Right atrium auricular region (tissue), 2 donors: ENCODE measurements at places on chromosomes 3 and 15. TPM values are rescaled to one million over a fixed set of nuclear protein-coding genes. Genes with fewer than 3 reads are reported as not detected.

GRCh38 chr3:16506884-16507577 lies 6.5 kb downstream of the RFTN1 start:
- H3K36me3 ChIP-seq, result no peaks in the 10 kb centered on the region
- H3K4me3 ChIP-seq, result no peak overlapping the region
- H3K27me3 ChIP-seq, result no peaks in the 10 kb centered on the region
- no peak for DNase-seq

The SLCO3A1 gene
- total RNA-seq, result 27.3 TPM

GRCh38 chr15:76863693-76864092 lies 41.4 kb downstream of the SCAPER start:
- no peaks in the 10 kb centered on the region for H3K27me3 ChIP-seq
- H3K4me1 ChIP-seq, result peaks cover 23% of the 10 kb centered on the region
- DNase-seq, result no peak
- H3K36me3 ChIP-seq, result no peaks in the 10 kb centered on the region
- H3K4me3 ChIP-seq, result no peak overlapping the region

- no peak overlapping the region for H3K4me3 ChIP-seq
- no peaks in the 10 kb centered on the region for H3K27me3 ChIP-seq
- no peaks in the 10 kb centered on the region for H3K36me3 ChIP-seq
Measured at GRCh38 chr15:70313099-70314017, 215.6 kb upstream of the TLE3 start.

- DNase-seq, result peak; percentile 68
- H3K27me3 ChIP-seq, result no peaks in the 10 kb centered on the region
- H3K36me3 ChIP-seq, result no peaks in the 10 kb centered on the region
- H3K4me1 ChIP-seq, result peaks cover 23% of the 10 kb centered on the region
- H3K27ac ChIP-seq, result peak overlapping the region; percentile 80
Measured at GRCh38 chr3:69200384-69201068, 78.1 kb upstream of the LMOD3 start.

The DCUN1D1 gene
- 14.2 TPM for total RNA-seq

GRCh38 chr3:20657560-20657959 lies 471.6 kb upstream of the SGO1 start:
- DNase-seq, result no peak
- no peaks in the 10 kb centered on the region for H3K36me3 ChIP-seq

DNA sequence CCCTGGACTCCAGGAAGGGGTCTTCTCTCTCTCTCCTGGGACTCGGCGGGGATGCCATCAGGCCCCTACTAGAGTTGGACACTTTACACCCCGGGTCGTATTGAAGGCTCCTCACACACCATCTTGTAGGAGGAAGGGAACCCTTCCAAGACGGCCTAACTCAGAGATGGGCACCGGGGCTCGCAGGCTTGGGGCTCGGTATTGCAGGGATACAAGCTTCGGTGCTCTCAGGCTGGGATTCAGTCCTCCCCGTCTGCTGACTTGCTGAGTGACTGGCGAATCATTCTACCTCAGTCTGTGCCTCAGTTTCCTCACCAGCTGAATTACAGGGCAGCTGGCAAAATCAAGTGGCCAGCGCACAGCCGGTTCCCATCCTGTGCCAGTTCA lies 419 bp upstream of the CALML4 start:
- no peaks in the 10 kb centered on the region for H3K4me1 ChIP-seq
- peak overlapping the region; percentile 8 for H3K4me3 ChIP-seq
- H3K27ac ChIP-seq, result no peak overlapping the region
- H3K36me3 ChIP-seq, result no peaks in the 10 kb centered on the region
- no peak for DNase-seq

The KCNMB2 gene
- total RNA-seq, result 18.2 TPM

DNA sequence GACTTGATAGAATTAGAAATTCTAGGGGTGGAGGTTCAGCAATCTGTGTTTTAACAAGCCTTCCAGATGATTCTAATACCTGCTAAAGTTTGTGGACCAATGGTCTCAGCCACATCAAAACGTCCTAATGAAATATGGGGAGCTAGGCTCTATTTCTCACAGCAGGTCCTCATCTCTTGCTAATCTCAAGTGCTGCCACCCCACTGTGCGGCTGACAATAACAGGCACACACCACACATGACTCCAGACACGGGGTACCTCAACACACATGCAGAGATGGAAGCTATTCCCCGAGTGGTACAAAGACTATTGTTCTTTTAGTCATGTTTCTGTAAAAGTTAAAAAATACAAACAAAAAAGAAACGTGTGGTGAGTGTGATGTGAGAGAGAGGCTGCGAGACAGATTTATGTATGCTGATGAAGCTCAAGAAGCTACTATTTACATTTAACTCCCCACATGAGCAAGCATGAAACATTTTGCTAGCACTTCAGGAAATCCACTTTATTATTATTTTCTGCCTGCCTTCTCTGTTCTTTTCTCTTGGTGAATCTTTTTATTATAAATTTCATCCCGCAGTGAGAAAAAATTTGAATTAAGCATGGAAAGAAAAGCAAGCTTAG lies 405.6 kb downstream of the MAGI1 start:
- H3K4me3 ChIP-seq, result no peak overlapping the region
- no peak for DNase-seq
- H3K4me1 ChIP-seq, result peaks cover 8% of the 10 kb centered on the region
- no peak overlapping the region for H3K27ac ChIP-seq
- H3K27me3 ChIP-seq, result no peaks in the 10 kb centered on the region

The ENTPD3 gene
- total RNA-seq, result 0.12 TPM

- peaks cover 5% of the 10 kb centered on the region for H3K4me1 ChIP-seq
- no peak overlapping the region for H3K27ac ChIP-seq
- H3K27me3 ChIP-seq, result no peaks in the 10 kb centered on the region
- no peak overlapping the region for H3K4me3 ChIP-seq
- peak; percentile 68 for DNase-seq
Measured at GRCh38 chr3:10263646-10264363, 15.5 kb downstream of the TATDN2 start.

- H3K36me3 ChIP-seq, result no peaks in the 10 kb centered on the region
- H3K27me3 ChIP-seq, result no peaks in the 10 kb centered on the region
- H3K4me3 ChIP-seq, result no peak overlapping the region
Measured at GRCh38 chr15:58562135-58562534, 130.3 kb downstream of the LIPC start.

DNA sequence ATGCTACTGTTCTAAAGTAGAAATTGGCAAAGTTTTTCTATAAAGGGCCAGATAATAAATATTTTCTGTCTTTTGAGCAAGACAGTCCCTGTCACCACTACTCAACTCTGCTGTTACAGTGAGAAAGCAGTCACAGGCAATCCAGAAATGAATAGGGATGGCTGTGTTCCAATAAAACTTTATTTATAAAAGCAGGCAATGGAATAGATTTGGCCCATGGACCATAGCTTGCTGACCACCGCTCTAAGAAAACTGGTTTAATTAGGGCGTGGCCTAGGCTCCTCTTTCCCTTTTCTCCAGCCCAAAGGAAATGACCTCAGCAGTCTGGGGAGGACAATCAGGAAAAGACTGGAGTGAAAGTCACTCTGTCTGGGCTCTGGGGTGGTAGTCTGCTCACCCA lies 183.8 kb downstream of the MEGF11 start:
- H3K27me3 ChIP-seq, result no peaks in the 10 kb centered on the region
- no peak overlapping the region for H3K27ac ChIP-seq
- H3K4me3 ChIP-seq, result no peak overlapping the region
- H3K4me1 ChIP-seq, result no peaks in the 10 kb centered on the region
- DNase-seq, result no peak
- H3K36me3 ChIP-seq, result no peaks in the 10 kb centered on the region

GRCh38 chr15:80061582-80061981 lies 2.1 kb downstream of the ZFAND6 start:
- no peaks in the 10 kb centered on the region for H3K36me3 ChIP-seq
- H3K27ac ChIP-seq, result no peak overlapping the region
- peaks cover 19% of the 10 kb centered on the region for H3K4me1 ChIP-seq
- H3K27me3 ChIP-seq, result no peaks in the 10 kb centered on the region

DNA sequence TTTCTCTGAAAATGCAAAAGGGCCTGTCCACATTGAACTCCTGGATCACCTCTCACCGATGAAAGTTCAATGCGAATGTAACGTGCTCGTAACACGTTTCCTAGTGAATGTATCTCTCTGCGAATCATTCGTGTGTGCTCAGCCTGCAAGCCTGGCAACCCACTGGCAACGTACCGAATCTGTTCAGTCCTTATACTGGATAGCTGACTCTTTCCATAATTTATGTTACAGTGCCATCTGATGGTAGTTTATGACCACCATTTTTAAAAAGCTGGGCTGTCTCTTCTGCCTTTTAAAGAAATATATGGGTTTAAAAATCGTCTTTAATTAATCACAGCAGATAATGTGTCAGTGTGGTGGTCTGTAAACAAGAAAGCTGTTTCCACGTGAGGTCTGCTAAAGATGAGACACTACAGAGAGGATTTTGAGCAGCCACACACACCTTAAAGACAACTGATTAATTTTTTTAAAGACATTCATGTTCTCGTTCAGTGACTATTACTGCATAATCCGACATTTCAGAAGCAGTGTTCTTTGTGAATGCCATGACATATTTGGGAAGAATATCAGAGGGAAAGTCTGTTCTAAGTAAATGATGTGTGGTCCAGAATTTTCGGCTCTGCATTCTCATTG lies 69.4 kb upstream of the FOXP1 start:
- DNase-seq, result peak; percentile 61
- H3K36me3 ChIP-seq, result no peaks in the 10 kb centered on the region
- no peaks in the 10 kb centered on the region for H3K27me3 ChIP-seq
- peaks cover 5% of the 10 kb centered on the region for H3K4me1 ChIP-seq
- no peak overlapping the region for H3K27ac ChIP-seq

The TNFAIP8L3 gene
- 1.2 TPM for total RNA-seq

- no peaks in the 10 kb centered on the region for H3K4me1 ChIP-seq
- H3K27me3 ChIP-seq, result no peaks in the 10 kb centered on the region
- H3K4me3 ChIP-seq, result no peak overlapping the region
- no peak for DNase-seq
Measured at GRCh38 chr3:24562895-24563294, 68.2 kb upstream of the THRB start.

The POLQ gene
- total RNA-seq, result 0.28 TPM

GRCh38 chr15:60237446-60237845 lies 160.3 kb downstream of the ANXA2 start:
- no peaks in the 10 kb centered on the region for H3K27me3 ChIP-seq
- H3K4me3 ChIP-seq, result no peak overlapping the region
- H3K4me1 ChIP-seq, result no peaks in the 10 kb centered on the region
- H3K36me3 ChIP-seq, result no peaks in the 10 kb centered on the region
- no peak overlapping the region for H3K27ac ChIP-seq

- no peak overlapping the region for H3K4me3 ChIP-seq
- no peak overlapping the region for H3K27ac ChIP-seq
- H3K36me3 ChIP-seq, result no peaks in the 10 kb centered on the region
- H3K27me3 ChIP-seq, result no peaks in the 10 kb centered on the region
Measured at GRCh38 chr3:46112984-46113383, 85.7 kb upstream of the XCR1 start.

- no peaks in the 10 kb centered on the region for H3K36me3 ChIP-seq
- no peaks in the 10 kb centered on the region for H3K4me1 ChIP-seq
- H3K27me3 ChIP-seq, result no peaks in the 10 kb centered on the region
- no peak overlapping the region for H3K4me3 ChIP-seq
- DNase-seq, result no peak
- no peak overlapping the region for H3K27ac ChIP-seq
Measured at GRCh38 chr15:96158938-96159337, 171.6 kb upstream of the NR2F2 start.

GRCh38 chr3:160676547-160677303 lies at the start of gene ARL14:
Gene ARL14, plus strand, starts transcription at chr3:160677160. Its CDS starts 187 bp downstream, at chr3:160677347.
- H3K4me3 ChIP-seq, result no peak within 1 kb of the TSS
- H3K4me1 ChIP-seq, result no peaks in the 10 kb centered on the region
- no peak for DNase-seq
- no peaks in the 10 kb centered on the region for H3K36me3 ChIP-seq
- H3K27ac ChIP-seq, result no peak within 1 kb of the TSS
- no peaks in the 10 kb centered on the region for H3K27me3 ChIP-seq

GRCh38 chr15:49864251-49864650 lies 243.4 kb downstream of the DTWD1 start:
- H3K27ac ChIP-seq, result peak overlapping the region; percentile 43
- no peaks in the 10 kb centered on the region for H3K36me3 ChIP-seq
- H3K27me3 ChIP-seq, result no peaks in the 10 kb centered on the region
- H3K4me3 ChIP-seq, result no peak overlapping the region

- H3K36me3 ChIP-seq, result no peaks in the 10 kb centered on the region
- H3K27me3 ChIP-seq, result no peaks in the 10 kb centered on the region
- no peak overlapping the region for H3K4me3 ChIP-seq
- no peak overlapping the region for H3K27ac ChIP-seq
- DNase-seq, result no peak
- H3K4me1 ChIP-seq, result no peaks in the 10 kb centered on the region
Measured at GRCh38 chr15:55740359-55740878, 2.5 kb downstream of the PRTG start.

DNA sequence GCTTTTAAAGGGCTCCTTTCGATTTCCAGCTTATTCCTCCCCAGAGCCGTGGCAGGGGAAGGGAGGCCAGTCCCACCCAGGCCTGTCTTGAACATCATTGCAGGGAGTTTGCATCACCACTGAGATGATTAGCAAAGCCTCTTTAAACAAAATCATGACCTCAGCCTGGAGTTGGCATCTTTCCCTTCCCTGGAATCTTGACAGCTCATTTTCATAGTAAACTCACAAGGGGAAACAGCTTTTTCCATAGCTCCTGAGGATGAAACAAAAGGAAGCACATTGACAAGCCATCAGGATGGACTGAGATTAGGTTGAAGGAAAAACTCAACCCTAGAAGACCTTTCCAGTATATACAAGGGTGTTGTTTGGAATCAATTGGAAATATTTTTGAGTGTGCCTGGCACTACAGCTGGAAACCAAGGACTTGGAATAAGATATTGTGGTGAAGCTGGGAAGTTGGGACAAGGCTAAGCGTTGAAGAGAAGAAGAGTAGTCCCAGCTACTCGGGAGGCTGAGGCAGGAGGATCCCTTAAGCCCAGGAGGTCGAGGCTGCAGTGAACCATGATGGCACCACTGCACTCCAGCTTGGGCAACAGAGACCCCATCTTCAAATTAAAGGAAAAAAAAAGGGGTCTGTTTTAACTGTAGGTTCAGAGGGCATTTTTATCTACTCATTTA lies 3.1 kb upstream of the LARP6 start:
- peaks cover 51% of the 10 kb centered on the region for H3K4me1 ChIP-seq
- H3K4me3 ChIP-seq, result no peak overlapping the region
- peak; percentile 95 for DNase-seq
- peak overlapping the region; percentile 78 for H3K27ac ChIP-seq

DNA sequence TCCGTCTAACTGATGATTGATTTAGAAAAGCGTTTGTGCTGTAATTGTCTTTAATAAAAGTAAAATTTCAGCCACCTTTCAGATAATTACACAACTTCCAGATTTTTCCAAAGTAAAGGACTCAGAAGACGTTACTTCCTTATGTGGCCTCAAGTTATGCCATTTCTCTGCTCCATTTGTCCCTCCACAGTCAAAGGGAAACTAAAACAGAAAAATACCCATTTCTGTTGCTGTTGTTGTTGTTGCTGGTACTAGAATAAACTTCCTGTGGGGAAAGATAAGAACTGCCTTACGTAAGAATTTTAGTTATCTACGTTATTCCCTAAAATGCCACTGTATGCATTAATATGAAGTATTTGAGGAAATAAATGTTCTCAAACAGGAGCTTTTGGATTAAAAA lies 153.9 kb downstream of the P3H2 start:
- no peaks in the 10 kb centered on the region for H3K36me3 ChIP-seq
- H3K27me3 ChIP-seq, result no peaks in the 10 kb centered on the region
- no peaks in the 10 kb centered on the region for H3K4me1 ChIP-seq
- no peak overlapping the region for H3K4me3 ChIP-seq
- no peak for DNase-seq
- H3K27ac ChIP-seq, result no peak overlapping the region
